ENCODE measurements at places on chromosomes 1 and 21.

GRCh38 chr1:207992677-207993236, 81.8 kb upstream of the CD34 start:
- DNase-seq = no peak

DNA sequence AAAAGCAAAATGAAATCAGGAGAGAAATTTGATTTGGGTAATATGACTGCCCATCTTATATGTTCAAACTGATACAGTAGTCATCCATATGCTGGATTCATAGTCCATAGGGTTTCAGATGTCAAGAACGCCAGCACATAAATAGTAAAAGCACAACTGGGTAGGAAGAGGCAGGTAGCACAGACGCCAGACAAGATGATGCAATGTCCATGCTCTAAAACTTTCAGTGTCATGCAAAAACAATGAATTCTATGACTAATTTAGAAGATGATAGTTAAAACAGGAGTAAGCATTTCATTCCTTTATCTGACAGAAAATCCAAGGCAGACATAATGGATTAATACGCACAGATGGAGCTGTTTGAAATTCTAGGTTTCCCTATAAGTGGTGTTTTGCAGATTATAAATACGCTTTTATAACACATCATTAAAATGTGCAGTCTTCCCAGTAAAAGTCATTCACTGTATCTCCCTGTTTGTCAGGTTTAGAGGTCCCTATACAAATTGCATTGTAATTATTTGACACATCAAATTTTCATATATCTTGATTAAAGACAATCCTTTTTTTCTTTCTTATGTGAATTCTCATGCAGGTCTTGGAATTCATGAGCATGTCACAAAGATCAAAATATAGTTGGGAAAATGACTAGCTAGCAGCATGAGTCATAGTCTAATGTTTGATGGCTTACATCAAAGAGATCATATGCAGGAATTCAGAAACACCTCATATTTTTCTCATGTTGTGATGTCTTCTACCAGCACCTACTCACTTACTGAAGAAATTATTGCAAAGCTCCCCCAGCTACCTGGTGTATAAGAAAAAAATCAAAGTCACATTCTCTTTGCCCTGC, 139.9 kb downstream of the DSCAM start:
- no peak for DNase-seq

DNA sequence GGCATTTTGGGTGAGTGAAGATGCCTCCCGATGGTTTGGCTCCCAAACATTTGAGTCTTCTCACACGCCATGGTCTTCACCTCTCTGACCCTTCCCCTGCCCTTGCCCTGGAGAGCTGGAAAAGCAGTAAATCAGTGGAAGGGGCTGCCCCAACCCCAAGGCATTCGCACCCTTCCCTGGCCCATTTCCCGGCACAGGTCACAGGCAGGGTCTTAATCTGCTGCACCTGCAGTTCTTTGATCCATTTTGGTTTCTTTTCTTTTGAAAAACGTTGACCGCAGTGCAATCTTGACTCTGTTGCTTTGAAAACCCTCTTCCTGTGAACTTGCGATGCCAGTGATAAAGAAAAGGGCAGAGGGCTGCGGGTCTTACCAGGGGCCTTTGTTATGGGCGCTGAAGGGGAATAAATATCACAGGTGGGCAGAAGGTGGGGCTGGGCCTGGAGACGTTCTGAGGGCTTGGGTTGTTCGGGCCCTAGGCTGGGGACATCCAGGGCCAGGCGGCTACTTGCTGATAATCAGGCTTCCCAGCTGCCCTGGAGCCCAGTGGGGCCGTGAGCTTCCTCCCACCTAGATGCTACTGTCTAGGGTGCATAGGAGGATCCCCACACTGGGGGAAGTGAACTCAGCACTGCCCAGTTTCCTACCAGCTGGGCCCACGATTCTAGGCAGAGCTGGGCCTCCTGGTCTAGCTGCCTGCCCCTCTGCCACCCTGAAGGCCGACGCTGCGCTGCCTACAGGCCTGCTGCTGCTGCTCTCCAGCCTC, 38.6 kb upstream of the EPS8L3 start:
- no peak for DNase-seq

- no peak for DNase-seq
Measured at GRCh38 chr1:215474940-215475339, 92.2 kb upstream of the KCTD3 start.
